Omental fat pad (tissue), 4 donors: ENCODE measurements at places on chromosomes 2 and 18.

DNA sequence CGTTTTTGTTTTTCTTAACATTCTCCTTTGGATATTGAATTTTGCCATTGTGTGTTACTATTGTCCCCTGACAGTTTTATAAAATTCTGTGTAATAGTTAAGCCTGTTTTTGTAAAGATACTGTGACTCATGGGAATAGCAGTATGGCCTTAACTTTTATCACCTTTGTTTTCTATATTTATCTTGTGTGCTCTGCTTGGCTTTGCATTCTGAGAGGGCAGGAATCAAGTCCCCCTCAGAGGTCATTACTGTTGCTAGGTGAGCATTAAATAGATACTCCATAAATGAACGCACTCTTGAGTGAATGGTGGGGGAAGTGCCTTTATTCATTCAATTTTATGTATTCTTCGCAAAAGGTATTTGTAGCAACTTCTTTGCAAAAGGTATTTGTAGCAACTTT is 160.0 kb downstream of the PHLPP1 start:
- DNase-seq = no peak

DNA sequence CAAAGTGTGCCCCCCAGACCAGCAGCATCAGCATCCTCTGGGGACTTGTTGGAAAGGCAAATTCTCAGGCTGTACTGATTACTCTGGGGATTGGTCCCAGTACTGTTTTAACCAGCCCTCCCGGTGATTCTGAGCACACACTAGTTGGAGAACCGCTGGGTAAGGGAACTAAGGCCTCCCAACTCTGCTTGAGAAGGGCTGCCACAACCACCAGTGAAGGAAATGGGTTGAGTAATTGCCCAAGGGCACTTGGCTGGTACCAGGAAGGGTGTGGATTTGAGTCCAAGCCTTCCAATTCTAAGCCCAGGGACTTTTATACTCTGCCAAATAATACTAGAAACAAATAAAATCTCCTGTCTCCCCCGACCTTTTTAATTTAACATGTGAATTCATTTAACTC is 219.9 kb downstream of the SETBP1 start:
- no peak for DNase-seq

DNA sequence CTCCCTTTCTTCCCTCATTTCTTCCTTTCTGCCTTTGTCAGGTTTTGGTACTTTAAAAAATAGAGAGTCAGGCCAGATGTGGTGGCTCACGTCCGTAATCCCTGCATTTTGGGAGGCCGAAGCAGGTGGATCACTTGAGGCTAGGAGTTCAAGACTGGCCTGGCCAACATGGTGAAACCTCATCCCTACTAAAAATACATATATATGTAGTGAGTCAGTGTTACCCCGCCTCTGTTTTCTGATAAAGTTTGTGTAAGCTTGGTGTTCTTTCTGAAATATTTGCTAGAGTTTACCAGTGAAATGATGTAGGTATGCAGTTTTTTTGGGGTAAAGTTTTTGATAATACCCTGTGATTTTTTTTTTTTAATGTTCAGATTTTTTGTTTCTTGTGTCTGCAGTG is 58.8 kb downstream of the DGKD start:
- no peak for DNase-seq

DNA sequence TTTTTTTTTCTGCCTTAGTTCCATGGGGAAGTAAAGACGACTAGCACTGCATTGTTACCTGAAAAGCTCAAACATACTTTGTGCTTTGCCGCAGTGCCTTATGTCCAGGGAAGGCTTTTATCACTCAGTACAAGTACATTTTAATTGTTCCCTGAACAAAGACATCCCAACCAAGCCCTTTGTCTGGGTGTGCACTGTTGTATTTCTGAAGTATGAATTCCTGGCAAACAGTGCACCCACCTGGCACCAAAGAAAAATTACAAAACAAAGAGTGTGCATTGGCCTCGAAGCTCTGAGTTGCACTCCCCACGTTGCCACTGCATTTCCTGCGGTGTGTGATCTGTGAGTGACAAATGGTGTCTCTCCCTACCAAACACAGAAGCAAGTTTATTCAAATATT is 858.5 kb upstream of the PIK3C3 start:
- no peak for DNase-seq

DNA sequence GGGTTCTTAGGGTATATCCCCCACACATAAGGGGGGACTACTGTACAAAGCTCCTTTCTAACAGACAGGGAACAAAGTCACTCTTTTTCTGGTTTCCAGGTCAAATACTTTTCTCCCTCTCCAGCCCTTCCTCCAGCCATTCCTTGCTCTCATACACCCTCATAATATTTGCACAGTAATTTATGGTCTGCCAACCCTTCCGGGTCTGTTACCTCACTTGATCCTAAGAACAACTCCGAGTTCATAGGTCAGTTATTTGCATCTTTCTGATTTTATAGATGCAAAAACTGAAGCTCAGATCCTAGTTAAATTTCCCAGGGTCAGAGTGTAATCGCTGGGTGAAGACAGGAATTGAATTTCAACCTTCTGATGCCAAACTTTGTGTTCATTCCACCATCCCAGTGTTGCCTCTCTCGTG is 14.8 kb upstream of the MATN3 start:
- no peak for DNase-seq

- no peak for DNase-seq
Observed at GRCh38 chr2:206084439-206084869, 1.5 kb downstream of the INO80D start.

- DNase-seq = no peak
Observed at GRCh38 chr2:69567157-69567908, 76.2 kb downstream of the AAK1 start.

DNA sequence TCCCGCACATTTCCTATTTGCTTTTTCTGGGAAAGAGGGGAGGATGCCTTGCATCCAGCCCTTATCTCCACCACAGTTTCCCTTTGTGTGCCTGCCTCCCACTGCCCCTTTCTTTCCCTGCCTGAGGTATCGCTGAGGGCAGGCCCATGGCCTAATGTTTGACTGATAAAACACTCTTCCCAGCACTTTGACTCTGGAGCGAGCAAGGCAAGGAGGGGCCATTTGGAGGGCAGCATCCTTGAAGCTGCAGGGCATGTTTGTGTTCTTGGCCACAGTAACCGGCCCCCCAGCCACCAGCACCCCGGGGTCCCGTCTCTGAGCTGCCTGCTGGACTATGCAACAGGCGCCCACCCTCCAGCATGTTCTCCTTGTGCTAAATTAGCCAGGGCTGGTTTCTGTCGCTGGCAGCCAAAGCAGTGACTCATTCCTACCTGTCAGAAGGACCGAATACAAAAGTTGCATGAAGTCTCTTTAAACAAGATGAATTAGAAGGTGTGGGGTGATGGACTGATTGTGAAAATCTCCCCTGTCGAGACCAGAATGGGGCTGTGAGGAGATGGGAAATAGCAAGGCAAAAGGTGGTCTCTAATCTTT is 50.7 kb downstream of the BCL2L11 start:
- DNase-seq = no peak

DNA sequence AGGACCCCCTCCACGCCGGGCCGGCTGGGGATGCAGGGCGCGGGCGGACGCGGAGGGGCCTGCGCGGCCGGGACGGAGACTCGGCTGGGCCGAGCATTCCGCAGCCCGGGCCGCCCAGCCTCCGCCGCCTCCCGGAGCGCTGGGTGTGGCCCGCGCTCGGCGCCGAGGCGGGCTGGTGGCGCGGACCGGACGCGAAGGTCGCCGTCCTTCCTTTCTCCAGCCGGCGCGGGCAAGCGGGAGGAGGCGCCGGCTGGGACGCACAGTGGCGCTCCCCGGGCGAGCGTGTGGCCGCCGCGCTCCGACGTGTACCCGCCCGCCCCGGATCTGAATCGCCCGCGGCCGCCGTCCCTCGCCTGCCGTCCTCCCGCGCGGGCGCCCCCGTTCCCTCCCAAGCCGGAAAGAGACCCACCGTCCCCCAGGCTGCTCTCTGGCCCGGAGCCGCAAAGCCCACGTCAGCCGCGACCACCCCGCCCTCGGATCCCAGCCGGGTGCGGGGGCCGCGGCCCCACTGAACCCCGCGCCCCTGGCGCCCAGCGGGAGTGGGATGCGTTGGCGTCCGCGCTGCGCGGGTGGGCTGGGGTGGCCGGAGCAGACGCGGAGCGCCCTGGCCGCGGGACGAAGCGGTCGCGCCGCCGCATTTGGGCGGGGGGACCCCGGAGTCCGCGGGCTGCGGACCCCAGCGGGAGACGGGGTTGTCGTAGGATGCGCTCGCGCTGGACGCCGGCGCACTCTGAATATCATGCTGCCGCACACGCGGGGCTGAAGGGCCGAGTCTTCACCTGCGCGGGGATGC is 634 bp downstream of the SPATS2L start:
- no peak for DNase-seq

DNA sequence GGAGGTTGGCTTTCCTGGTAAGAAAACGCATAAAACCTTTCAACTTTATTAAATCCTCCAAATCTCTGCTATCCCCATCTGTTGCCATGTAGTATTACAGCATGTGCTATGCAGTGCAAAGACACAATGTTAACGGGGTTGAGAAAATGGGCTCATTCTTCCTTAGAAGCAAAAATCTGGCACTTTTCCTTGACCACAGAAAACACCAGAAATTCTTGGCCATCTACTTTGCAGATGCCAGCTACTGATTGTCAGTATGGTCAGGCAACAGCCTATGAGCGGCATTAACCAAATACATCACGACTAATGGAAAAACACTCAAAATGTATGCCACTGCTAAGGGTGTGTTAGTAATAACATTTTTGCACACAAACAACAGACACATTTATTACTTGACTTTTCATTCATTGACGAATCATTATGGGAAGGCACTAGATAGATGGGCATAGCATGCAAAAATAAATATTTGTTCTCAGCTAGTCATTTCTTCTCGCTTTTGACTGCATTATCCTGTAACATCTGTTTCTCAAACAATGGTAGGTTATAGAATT is 65.2 kb upstream of the CRIM1 start:
- DNase-seq = no peak

DNA sequence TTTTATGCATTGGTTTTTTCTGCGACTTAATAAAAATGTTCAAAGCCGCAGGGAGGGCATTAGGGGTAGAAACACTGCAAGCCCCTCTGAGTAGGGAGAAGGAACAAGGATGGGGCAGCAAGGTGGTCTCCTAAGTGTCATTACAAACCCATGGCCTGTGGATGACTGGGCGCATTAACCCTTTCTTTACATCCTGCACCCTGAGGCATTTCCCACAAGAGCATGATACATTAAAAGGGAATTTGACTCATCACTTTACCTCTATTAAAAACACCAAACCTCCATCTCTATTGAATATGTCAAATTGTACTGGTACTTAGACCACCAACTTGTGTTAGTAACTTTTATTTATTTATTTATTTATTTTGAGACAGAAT is 112.5 kb downstream of the VIT start:
- DNase-seq = no peak

- DNase-seq = no peak
Observed at GRCh38 chr2:21118302-21118920, 5.4 kb upstream of the TDRD15 start.

- no peak for DNase-seq
Observed at GRCh38 chr2:154911729-154912128, 213.2 kb downstream of the KCNJ3 start.

DNA sequence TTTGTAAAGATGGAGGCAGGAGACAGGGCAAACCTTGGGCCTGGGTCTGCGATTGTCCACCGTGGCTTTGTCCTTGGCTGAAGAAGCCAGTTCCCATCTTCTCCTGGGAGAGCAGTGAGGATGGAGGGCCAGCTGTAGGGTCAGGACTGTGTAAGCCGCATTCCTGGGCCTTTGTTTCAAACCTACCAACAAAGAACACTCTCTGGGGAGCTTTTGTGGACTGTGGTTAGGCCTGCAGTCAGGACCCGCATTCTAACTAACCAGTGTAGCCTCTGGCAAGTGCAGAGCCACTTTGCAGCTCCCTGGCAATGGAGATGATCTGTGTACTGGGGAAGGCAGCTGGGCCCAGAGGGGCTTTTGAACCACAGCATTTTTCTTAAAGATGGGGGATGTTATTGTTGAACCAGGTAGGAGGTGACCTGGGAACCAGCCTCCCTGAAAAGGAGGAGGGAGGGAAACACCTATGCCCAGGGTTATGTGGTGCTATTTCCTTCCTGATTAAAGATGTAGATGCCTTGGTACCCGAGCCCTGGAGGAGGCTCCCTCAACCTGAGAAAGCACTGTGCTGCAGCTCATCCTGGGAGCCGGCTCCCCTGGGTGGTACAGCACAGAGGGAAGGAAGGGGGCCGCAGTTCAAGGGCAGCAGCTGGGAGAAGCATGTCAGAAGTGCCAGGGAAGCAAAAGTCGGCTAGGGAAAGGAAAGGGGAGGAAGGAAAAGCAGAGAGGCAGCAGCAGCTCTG is 12.7 kb upstream of the SMAD4 start:
- no peak for DNase-seq

DNA sequence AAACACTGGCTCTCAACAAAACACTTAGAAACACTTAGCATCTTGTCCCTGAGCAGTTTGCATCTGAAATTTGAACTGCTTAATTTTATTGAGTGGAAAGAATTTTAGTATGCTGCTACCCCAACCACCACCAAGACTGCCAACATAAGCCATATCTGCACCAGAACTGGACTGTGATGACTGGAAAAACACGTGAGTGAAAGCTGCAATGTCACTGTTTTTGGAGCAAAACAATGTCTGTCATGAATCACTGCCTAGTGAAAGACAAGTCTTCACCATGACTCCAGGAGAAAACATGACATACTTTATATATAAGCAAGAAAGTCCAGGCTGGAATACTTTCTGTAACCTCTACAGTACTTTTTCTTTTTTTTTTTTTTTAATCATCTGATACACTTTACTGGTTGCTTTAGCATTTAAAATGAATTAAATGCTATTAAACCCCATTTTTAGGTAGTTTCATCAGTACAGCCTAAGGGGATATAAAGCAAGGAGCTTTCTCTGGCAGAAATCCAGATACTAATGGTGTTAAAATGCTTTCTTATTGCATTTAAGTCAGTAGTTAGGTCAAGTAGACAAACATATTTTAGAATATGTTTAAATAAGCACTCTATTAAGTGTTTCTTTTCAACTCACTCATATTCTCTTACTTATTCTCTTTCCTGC is 2129.4 kb upstream of the PIK3C3 start:
- no peak for DNase-seq

GRCh38 chr2:31000970-31001369 is 137.3 kb downstream of the GALNT14 start:
- DNase-seq = no peak

DNA sequence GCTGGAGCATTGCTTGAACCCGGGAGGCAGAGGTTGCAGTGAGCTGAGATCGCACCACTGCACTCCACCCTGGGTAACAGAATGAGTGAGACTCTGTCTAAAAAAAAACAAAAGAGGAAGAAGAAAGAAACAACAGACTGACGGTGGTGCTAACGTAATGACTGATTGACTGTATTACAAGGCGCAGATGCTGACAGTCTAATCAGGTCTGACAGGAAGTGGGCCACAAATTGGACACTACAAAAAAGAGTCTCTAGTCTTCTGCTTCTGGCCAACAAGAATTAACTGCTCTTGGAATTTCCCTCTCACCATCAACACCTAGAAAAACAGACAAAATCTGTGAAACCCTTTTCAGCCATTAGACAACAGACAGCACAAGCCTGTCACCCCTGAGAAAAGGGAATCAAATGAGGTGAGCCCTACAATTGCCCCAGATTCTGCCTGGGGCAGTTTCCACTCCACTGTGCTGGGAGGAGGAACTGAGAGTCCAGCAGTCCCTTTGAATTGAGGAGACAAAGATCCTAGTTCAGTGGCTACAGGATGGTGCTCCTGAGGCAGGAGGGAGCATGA is 43.3 kb downstream of the SNED1 start:
- DNase-seq = no peak
